ENCODE measurements at places on chromosomes 16 and 17. TPM values are rescaled to one million over a fixed set of nuclear protein-coding genes. Genes with fewer than 3 reads are reported as not detected.
A peak's percentile ranks its signal among the peaks of the same experiment; 100 is the strongest.

- no peak for DNase-seq
- no peak overlapping the region for H3K4me3 ChIP-seq
- H3K36me3 ChIP-seq: peaks cover 28% of the 10 kb centered on the region
- no peaks in the 10 kb centered on the region for H3K27me3 ChIP-seq
These were observed 144.7 kb upstream of the CRHR1 start for GRCh38 chr17:45639297-45639849.

DNA sequence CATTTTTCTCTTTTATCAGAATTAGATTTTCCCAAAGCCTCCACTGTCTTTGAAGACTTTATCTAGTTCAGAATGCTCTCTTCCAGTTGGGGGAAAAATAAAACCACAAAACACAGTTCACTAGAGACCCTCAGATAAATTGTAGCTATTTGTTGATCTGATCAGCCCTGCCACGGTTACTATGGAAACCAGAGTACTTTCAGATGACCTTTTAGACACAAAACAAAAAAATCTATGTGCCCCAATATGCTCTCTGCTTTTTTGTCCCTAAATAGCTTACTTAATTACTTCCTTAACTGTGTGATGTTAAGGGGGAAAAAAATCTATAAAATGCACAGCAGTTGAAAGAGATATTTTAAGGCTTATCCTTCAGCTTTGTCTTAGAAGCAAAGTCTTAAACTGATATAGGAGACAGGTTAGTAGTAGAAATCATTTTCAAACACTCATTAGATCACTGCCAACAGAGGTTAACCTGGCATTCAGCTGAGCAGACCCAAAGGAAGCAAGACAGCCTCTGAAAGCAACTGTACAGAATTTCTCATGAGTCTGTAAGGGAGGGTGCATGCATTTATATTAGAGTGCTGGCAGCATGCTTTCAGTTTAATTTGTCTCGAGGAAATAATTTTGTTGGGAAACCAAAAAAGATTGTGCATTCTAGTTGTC lies 129.9 kb upstream of the CACNG5 start:
- DNase-seq: no peak
- H3K27ac ChIP-seq: no peak overlapping the region
- H3K4me3 ChIP-seq: no peak overlapping the region
- no peaks in the 10 kb centered on the region for H3K27me3 ChIP-seq

DNA sequence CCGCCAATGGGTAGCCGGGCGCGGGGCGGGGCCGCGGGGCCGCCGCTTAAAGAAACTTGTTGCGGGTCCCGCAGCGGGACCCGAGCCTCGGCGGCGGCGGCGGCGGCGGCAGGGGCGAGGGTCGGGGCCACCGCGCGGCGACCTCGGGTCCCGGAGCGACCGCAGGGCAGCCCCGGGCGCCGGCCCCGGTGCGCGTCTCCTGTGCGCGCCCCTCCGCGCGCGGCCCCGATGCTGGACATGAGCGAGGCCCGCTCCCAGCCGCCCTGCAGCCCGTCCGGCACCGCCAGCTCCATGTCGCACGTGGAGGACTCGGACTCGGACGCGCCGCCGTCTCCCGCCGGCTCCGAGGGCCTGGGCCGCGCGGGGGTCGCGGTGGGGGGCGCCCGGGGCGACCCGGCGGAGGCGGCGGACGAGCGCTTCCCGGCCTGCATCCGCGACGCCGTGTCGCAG lies at the start of gene SOX8:
SOX8 (plus strand) TSS at position 76 of the 450 bp plus-strand sequence; CDS start at position 229, 153 bp downstream.
- peaks cover 41% of the 10 kb centered on the region for H3K27me3 ChIP-seq
- H3K27ac ChIP-seq: no peak within 1 kb of the TSS
- H3K4me1 ChIP-seq: peaks cover 7% of the 10 kb centered on the region
- peak within 1 kb of the TSS; percentile 43 for H3K4me3 ChIP-seq

GRCh38 chr16:59210955-59211541 lies 476.9 kb upstream of the GOT2 start:
- no peak overlapping the region for H3K27ac ChIP-seq
- DNase-seq: no peak
- H3K36me3 ChIP-seq: no peaks in the 10 kb centered on the region
- H3K27me3 ChIP-seq: no peaks in the 10 kb centered on the region
- H3K4me3 ChIP-seq: no peak overlapping the region
- peaks cover 17% of the 10 kb centered on the region for H3K4me1 ChIP-seq

- no peak overlapping the region for H3K27ac ChIP-seq
- H3K4me1 ChIP-seq: no peaks in the 10 kb centered on the region
- H3K4me3 ChIP-seq: no peak overlapping the region
- no peaks in the 10 kb centered on the region for H3K36me3 ChIP-seq
- DNase-seq: no peak
These were observed 269.1 kb downstream of the FTO start for GRCh38 chr16:53973021-53973420.

DNA sequence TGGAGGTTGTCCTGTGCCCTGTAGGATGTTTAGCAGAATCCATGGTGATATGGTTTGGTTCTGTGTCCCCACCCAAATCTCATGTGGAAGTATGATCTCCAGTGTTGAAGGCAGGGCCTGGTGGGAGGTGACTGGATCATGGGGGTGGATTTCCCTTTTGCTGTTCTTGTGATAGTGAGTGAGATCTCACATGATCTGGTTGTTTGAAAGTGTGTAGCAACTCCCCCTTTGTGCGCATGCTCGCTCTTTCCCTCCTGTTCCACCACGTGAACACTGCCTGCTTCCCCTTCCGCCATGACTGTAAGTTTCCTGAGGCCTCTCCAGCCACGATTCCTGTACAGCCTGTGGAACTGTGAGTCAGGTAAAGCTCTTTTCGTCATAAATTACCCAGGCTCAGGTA lies 61.9 kb downstream of the ARHGAP17 start:
- no peaks in the 10 kb centered on the region for H3K4me1 ChIP-seq
- H3K36me3 ChIP-seq: peaks cover 99% of the 10 kb centered on the region
- H3K4me3 ChIP-seq: no peak overlapping the region
- DNase-seq: no peak
- no peaks in the 10 kb centered on the region for H3K27me3 ChIP-seq

GRCh38 chr17:66637491-66637890 lies 197.4 kb upstream of the CACNG5 start:
- H3K4me1 ChIP-seq: no peaks in the 10 kb centered on the region
- H3K36me3 ChIP-seq: no peaks in the 10 kb centered on the region
- no peak overlapping the region for H3K4me3 ChIP-seq
- DNase-seq: no peak
- no peaks in the 10 kb centered on the region for H3K27me3 ChIP-seq

- no peaks in the 10 kb centered on the region for H3K27me3 ChIP-seq
- H3K4me1 ChIP-seq: peaks cover 15% of the 10 kb centered on the region
- peak; percentile 85 for DNase-seq
- no peaks in the 10 kb centered on the region for H3K36me3 ChIP-seq
These were observed 982 bp upstream of the NEURL4 start for GRCh38 chr17:7329997-7330637.

GRCh38 chr16:66337463-66338188 lies 28.9 kb upstream of the CDH5 start:
- H3K4me3 ChIP-seq: no peak overlapping the region

The CALCOCO2 gene
- 181 TPM for total RNA-seq

The SLC22A31 gene
- total RNA-seq: 136 TPM

The ABCA8 gene
- total RNA-seq: 34.0 TPM
